8988T (cell line): ENCODE measurements at places on chromosomes 7 and 10.

DNA sequence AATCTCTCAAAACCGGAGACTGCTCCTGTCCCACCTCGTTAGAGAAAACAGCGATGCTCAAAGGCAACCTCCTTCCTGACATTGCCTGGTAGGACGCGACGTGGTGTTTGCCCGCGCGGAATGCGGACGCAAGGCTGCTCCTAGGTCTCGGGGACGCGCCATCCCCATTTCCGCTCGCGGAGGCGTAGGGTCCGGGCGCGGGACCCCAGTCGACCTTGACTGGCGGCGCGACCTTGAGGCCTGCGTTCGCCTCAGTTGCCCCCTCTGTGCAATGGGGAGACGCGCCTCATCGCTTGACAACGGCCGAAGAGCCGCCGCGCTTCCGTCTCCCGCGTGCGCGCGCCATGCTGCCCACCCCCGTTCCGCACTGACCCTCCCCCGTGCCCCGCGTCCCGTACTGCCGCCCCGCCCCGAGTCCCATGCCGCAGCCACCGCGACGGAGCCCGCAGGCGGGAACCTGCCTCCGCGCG, 412 bp upstream of the PPIA start:
- DNase-seq, result peak; percentile 40

DNA sequence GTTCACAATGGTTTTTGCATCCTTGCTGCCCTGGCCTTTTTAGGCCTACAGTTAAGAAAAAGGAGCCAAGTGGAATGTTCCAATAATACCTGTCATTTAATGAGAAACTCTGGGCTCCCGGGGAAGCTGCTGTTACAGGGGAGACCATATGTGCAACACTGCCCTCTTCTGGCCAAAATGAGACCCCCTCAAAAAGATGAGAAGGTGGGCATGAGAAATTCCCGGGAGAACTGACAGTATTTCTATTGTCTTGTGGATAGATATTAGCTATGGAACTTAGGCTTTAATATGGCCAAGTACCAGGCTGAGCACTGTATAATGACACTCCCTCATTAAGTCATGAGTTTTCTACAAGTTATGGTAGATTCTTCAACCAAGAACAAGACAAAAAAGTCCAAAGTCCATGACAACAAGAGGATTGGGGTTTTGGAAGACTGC, 99.4 kb downstream of the CCDC3 start:
- peak; percentile 75 for DNase-seq

- no peak for DNase-seq
Measured at GRCh38 chr10:92845921-92846320, 2.4 kb upstream of the EXOC6 start.

- no peak for DNase-seq
Measured at GRCh38 chr10:62076891-62077290, 175.4 kb downstream of the ARID5B start.

DNA sequence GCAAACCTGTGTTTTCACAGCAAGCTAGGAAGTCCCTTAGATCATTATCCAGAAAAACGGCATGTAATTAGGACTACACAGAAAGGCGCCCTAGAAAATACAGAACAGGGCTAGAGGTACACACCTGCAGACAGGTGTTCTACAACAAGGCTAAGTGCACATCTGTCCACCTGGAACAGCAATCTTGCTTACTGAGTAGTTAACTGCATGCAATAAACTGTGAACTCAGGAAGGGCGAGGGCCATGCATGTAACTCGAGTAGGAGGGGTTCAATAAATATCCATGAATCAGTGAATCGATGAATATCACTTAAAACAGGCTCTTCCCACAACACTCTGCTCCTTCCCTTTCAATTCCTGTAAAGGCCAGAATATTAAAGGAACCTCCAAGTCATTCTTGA, 22.0 kb downstream of the FAM171A1 start:
- DNase-seq, result no peak

GRCh38 chr7:118311121-118311836, 86.8 kb downstream of the ANKRD7 start:
- DNase-seq, result no peak

GRCh38 chr7:120873401-120873800, 15.5 kb upstream of the TSPAN12 start:
- DNase-seq, result no peak

DNA sequence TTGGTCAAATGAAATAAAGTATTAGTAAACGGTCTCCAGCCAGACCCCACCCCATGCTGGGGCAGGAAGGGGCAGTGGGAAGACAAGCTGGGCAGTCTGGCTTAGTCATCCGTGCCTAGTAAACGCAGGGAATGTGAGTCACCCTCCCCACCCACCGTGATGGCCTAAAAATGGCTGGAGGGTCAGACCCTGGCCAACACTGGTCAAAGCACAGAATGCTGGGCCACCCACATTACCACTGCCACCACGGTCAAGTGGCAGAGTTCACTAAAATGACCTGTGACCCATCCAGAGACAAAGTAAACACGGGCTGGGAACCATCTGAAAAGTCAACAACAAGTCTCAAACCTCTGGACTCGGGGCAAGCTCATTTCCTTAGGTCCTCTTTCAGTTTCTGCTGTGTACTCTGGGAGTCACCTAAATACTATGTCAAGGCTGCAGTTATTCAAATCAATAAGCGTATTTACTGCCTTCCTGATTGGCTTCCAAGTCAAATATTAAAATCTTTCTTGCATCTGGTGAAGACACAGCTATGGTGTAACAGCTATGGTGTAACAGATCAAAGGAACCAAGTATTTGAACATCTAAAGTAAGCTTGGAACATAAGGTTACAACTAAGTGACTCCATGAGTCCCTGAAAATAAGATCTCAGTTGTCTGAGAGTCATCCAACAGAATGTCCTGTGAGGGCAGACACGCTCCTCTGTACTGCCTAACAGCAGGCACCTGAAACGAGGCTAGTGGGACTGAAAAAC, 3.0 kb downstream of the ZFAND2A start:
- DNase-seq, result no peak

DNA sequence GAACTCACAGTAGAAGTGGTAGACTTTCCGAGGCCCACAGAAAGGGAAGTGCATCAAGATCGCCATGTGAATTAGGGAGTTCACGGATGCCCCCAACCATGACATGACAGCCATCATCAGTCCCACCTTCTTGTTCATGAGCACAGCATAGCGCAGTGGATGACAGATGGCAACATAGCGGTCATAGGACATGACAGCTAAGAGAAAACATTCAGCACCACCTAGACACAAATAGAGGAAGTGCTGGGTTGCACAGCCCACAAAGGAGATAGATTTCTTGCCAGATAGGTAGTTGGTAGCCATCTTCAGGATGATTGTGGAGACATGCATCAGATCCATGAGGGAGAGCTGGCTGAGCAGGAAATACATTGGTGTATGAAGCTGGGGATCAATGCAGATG, 342 bp downstream of the OR2AE1 start:
- DNase-seq, result no peak

GRCh38 chr10:34999532-34999931, 90.6 kb downstream of the CUL2 start:
- DNase-seq, result no peak

- no peak for DNase-seq
Measured at GRCh38 chr7:98079891-98080648, 26.6 kb upstream of the LMTK2 start.

- DNase-seq, result no peak
Measured at GRCh38 chr10:15857107-15857575, 3.2 kb downstream of the MINDY3 start.

- no peak for DNase-seq
Measured at GRCh38 chr7:28123752-28124151, 56.8 kb downstream of the JAZF1 start.

DNA sequence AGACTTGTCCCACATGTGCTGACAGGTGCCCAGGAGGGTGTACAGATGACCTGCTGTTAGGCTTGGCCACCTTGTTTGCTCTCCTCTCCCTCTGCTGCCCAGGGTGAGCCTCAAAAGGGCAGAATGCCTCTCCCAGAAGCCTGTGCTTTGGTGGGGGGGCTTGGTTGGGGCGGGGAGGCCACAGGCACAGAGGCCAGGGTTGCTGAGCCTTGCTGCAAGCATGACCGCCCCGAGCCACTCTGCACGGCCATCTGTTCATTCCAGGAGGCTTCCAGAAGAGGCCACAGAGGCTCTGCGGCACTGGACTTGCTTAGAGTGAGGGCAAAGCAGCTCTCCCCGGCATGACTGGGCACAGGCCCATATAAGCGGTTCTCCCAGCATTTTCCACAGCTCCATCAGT, 190.8 kb downstream of the GLRX3 start:
- no peak for DNase-seq

DNA sequence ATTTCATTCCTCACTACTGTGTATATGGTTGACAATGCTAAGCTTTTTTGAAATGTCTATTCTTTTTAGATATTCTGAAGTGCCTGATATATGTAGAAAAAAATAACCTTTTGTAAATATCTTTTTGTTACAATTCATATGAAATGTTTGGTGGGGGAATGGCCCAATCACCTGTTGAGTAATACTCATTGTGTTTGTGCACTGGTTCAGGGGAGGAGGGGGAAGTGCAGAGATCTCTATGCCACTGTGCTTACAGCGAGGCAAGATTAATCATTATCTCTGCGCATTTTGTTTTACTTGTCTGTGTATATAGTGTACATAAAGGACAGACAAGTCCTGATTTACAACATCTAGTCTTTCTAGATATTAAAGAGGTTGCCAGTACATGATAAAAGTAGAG, 25.2 kb downstream of the NUP42 start:
- DNase-seq, result no peak

DNA sequence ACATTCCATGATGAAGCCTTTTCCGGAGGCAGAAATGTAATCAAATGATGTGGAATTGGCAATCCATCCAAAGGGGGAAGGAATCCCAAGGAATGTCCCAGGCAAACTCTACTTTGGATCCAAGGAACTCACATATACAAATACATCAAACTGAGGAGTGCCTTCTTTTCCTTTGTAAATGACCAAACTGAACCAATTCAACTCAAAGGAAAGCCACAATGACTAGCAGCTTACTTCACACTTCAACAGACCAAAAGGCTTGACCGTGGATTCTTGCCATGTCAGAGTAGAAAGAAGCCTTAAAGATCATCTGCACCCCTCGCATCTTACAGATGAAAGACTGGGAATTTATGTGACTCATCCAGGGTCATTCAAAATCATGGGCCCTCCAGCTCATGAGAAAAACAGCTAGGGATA, 79.7 kb upstream of the MACROH2A2 start:
- DNase-seq, result no peak
